ENCODE measurements at places on chromosomes 4 and X.

DNA sequence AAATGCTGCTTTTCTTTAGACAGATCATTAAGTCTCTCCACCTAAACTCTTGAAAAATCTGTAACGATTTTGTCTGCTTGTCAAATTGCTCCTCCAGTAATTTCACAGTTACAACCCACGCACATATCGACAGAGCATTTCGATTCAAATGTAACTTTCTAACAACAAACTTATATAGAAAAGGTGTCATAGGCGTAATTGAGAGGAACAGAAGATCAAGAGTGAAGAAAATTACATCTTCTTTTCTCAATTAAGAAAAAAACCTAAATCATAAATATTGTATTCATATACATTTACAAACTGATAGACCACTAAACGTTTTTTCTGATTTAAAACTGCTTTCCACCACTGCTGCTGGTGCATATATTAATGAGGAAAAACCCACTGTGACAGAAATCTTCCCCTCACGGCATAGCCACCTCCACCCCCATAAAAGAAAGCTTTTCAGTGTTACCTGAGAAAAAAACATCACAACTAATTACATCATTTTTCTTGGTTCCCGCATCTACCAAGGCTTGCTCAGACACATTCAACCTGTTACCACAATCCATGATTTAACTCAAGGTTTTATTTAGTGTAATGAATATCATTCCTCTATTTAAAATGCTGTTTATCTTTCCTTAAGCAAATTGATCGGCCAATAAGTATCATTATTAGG, 1.9 kb downstream of the GPM6A start:
- DNase-seq, result no peak

DNA sequence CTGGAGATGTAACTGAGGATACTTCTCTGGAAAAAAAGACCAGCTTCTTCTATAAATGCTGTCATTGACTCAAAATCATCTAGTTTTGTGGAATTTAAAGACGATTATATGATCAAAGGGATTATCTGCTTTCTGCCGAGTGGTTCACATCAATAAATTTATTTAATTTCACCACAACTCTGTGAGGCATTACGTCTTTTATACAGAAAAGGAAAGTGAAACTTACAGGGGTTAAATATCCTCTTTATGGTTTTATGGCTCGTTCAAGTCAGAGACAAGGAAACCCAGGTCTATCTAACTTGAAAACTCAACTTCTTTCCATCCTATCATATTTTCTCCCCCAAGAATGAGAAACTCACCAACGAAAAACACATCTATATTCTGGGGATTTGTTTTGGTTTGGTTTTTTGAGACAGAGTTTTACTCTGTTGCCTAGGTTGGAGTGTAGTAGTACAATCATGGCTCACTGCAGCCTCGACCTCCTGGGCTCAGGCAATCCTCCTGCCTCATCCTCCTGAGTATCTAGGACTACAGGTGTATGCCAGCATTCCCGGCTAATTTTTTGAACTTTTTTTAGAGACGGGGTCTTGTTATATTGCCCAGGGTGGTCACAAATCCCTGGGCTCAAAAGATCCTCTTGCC, 377.9 kb upstream of the EMCN start:
- DNase-seq, result no peak

GRCh38 chrX:151516538-151517187, 46.8 kb upstream of the PASD1 start:
- DNase-seq, result no peak

GRCh38 chrX:74636749-74637314, 22.4 kb upstream of the RLIM start:
- no peak for DNase-seq

GRCh38 chr4:55329012-55329411, 17.0 kb upstream of the SRD5A3 start:
- DNase-seq, result no peak

DNA sequence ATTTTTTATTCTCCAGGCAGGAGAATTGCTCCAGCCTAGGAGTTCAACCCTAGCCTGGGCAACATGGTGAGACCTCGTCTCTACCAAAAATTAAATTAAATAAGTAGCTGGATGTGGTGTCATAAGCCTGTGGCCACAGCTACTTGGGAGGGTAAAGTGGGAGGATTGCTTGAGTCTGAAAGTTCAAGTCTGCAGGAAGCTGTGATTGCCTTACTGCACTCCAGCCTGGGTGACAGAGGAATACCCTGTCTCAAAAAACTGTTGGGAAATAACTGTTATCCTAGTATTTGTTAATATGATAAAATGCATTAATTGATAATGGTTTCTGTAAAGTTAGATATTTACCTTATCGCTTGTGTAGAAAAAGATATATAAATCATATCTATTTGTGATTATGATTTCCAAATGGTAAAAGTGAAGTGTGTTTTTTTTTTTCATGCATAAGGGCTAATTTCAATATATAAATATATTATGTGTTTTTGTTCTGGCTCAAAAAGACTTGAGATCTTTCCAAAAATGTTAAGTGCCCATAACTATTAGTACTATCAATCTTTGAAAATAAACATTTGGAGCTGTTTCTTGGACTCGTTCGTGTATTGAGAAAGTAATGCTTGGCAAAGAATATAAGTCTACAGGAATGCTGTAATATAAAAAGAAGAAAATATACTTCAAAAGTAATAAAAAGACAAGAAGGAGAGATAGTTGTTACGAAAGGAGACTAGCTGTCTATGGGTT, 396.6 kb downstream of the ADGRL3 start:
- DNase-seq, result no peak

GRCh38 chr4:129926936-129927335, 831.0 kb downstream of the C4orf33 start:
- no peak for DNase-seq

DNA sequence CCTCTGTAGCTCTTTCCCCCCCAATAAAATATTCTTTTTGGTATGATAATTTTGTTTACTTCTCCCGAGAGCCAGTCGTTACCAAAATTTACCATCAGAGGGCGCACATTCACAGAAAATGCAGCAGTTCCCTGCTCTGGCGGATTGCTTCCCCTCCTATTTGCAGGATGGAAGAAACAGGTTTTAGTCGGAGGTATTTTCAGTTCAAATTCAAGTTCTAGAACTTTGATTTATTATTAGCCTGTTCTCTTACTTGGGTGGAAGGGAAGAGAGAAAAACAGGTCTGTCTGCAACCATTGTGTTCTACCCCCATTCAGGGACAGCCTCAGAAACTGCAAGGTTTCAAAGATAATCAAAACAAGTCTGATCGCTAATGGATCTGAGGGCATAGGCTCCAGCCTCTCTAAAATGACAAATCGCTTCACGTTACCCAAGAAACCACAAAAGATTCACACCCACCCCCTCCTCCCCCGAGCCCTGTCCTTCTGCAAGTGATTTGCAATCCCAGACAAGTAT, 263.8 kb upstream of the RPS6KA3 start:
- DNase-seq, result no peak

DNA sequence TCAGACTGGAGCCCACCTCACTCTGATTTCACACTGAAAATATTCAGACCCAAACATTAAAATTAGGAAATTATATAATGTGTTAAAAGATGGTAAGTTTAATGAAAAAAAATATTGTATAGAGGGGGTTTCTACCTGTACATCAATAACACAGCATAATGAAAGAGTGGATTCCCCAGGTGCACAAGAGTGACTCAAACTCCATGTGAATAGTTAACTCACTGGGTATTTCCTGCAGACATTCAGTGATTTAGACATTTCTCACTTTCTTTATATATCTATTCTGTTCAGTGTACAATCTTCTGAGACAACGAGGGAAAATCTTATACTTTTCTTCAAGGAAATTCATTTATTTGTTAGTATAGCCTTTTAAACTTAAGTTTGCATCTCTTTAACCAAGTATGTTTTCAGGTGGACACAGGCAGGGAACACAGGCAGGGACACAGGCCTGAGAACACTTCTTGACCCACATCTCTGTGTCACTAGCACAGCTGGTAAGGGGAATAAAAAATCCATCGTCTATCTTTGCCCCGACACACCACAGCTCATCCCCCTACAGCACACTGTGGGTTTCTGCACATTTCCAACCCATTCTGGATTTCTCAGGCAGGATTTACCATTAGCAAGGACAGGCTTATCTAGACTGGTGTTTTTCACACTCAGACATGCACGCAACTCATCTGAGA, 525.5 kb upstream of the BOD1L1 start:
- DNase-seq, result no peak

GRCh38 chr4:102736636-102737549, 23.9 kb downstream of the MANBA start:
- DNase-seq, result no peak

GRCh38 chrX:133297284-133297683, 79.1 kb upstream of the TFDP3 start:
- DNase-seq, result no peak

DNA sequence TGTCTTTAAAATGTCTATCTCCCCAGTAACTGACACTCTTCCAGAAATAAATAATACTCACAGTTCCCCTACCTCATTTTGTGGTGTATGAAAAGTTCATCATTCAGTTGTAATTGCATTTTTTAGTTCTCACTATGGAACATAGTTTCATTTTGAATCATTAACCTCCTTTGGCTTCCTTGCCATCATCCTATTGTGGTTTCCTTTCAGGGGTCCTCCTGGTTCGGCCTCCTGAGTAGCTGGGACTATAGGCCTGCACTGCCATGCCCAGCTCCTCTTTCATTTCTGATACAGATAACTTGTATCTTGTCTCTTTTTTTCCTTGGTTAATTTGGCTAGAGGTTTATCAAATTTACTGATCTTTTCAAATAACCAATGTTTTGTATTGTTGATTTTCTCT, 23.1 kb upstream of the BLTP1 start:
- DNase-seq, result no peak

DNA sequence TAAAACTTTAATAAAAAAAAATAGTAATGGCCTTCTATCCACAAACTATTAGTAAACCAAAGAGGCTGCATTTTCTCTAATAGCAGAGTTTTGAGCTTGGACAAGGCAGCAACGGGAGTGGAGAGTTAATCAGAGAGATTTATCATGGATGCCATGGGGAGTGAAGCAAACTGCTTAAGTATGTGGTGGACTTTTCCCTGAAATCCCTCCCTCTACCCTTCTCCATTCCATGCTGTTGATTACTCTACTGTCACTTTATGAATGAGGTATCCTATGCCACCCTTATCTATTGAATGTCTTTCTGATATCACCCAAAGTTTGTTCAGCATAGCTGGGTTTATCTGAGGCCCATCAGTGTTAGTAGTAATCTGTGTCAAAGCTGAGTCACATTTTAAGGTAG, 335.6 kb upstream of the TRAM1L1 start:
- DNase-seq, result no peak

- DNase-seq, result no peak
Measured at GRCh38 chr4:109826719-109827118, 1.1 kb upstream of the RRH start.

- no peak for DNase-seq
Measured at GRCh38 chrX:147884958-147885357, 26.8 kb upstream of the FMR1 start.

DNA sequence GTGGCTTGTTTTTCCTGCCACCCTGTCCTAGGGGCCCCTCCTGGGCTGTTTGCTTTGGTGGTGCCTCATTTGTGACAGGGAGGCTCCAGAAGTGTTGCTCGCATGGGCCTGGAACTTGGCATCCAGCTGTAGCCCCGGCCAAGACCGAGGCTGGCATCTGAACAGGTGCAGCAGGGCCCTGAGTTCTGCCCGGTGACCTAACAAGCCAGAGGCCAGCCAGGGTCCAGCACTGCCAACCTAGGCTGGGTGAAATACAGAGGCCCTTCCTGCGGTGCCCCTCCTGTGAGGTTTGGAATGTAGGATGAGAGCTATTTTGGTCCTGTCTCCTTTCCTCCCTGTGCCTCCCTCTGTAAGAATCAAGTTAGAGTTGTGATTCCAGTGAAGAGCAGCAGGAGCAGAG, 58.5 kb downstream of the STARD8 start:
- DNase-seq, result no peak

GRCh38 chr4:24114919-24115500, 225.2 kb upstream of the PPARGC1A start:
- DNase-seq, result no peak

- no peak for DNase-seq
Measured at GRCh38 chrX:119622356-119623232, 16.4 kb upstream of the NKRF start.

DNA sequence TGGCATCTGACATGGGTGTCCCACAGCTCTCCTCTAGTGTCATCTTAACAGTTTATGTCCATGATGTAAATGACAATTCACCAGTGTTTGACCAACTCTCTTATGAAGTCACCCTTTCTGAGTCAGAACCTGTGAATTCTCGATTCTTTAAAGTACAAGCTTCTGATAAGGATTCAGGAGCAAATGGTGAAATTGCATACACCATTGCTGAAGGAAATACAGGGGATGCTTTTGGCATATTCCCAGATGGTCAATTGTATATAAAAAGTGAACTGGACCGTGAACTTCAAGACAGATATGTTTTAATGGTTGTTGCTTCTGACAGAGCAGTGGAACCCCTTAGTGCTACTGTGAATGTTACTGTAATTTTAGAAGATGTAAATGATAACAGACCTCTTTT, 4.6 kb downstream of the FAT4 start:
- DNase-seq, result no peak

DNA sequence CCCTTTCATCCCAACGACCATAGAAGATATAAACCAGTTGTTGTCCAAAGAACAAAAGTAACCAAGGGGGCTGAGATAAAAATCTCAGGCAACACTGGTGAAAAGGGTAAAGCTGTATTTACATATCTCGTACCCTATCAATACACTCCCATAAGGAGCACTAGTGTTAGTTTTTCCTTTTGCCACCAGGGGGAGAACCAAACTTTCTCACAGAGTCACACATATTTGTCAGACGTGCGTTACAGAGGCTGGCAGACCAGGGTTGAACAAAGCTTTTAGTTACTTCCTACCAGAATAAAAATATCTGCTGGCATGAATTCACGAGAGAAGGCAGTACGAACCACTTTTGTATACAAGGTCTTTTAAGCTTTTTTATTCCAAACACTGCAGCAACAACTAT, 88.3 kb downstream of the AMELX start:
- peak; percentile 32 for DNase-seq

DNA sequence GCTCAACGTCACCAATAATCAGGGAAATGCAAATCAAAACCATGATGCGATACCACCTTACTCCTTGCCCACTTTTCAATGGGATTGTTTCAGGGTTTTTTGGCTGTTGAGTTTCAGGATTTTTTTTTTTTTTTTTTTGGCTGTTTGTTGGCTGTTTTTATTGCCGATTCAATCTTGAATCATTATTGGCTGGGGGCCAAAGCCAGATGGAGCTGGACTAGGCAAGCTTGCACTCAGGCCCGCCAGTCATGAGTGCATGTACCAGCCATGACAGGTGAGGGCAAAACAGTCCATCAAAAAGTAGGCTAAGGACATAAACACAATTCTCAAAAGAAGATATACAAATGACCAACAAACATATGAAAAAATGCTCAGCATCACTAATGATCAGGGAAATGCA, 13.3 kb downstream of the YIPF7 start:
- no peak for DNase-seq

- no peak for DNase-seq
Measured at GRCh38 chr4:152257601-152258066, 278.3 kb downstream of the FBXW7 start.

GRCh38 chr4:143700046-143700415, 444 bp downstream of the FREM3 start:
- no peak for DNase-seq

- no peak for DNase-seq
Measured at GRCh38 chrX:134645936-134646543, 12.2 kb downstream of the PLAC1 start.

Data from HFF-Myc (cell line).